Stimulated activated CD4-positive, alpha-beta T cell treated with anti-CD3 and anti-CD28 coated beads, TNF-alpha, amount 100 ng/mL, for 4 hours (primary cell): ENCODE measurements at places on chromosomes 2 and 18.

- no peak for DNase-seq
Observed at GRCh38 chr2:17643031-17643615, 102.6 kb downstream of the VSNL1 start.

- DNase-seq: no peak
Observed at GRCh38 chr2:96964221-96964905, 22.0 kb downstream of the FAM178B start.

GRCh38 chr2:199442173-199442572 lies 15.6 kb downstream of the SATB2 start:
- DNase-seq: no peak

GRCh38 chr2:156023229-156023869 lies 309.2 kb downstream of the NR4A2 start:
- DNase-seq: no peak

DNA sequence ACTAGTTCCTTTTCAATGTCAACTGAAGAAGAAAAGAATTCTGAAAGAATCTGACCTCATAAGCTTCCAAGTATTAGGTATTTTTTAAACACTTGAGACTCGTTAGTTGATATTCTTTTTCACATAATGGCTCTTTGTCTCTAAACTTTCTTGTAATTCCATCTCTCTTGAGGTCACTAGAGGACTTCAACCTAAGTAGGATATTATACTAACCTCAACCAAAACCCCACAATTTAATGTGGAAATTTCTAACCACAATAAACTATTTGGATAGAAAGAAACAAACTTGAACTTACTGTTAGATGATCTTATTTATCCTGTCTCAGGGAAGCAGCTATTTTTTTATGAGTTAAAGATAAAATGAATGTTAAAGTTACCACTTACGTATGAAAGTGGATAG lies 206.9 kb upstream of the FSIP2 start:
- DNase-seq: no peak

DNA sequence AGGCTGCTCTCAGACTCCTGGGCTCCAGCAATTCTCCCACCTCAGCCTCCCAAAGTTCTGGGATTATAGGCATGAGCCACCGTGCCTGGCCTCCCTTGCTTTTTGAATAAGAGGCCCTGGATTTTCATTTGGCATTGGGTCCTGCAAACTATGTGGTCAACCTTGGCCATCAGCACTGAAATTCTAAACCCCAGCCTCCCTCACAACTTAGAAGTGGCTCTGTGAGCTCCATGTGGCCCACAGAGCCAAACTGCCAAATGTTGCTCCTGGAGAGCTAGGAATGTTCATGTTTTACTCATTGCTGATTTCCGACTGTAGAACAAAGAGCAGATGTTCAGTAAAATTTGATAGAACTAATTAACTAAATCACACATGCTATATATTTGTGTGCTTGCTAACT lies 210.6 kb upstream of the AGAP1 start:
- DNase-seq: no peak

DNA sequence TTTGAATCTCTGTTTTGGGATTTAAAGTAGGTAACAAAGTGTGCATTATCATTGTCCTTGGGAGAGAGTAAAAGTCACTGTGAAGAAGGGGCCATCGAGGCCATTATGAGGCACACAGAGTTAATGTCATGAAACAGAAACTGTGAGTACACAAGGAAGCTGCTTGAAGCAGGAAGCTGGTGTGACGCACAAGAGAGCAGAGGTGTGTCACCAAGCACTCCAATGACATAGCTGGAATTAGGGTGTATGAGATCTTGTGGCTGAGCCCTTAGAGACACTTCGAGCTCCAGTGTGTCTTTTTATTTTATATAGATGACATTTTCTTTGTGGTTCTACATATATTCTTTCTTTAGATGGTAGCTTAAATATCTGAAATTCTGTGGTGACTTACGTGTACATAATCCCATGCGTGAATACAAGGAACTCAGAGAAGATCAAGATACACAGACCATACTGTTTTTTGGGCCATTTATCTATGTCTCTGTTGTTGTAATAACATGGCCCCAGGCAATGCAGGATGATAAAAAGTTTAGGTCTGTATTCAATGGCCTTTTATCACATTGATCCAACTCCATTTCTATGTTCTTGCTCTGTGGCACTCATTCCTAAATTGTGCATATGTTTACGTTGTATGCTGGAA lies 164.7 kb upstream of the FAM98A start:
- DNase-seq: no peak

- DNase-seq: no peak
Observed at GRCh38 chr18:68604256-68604655, 110.7 kb downstream of the TMX3 start.

- no peak for DNase-seq
Observed at GRCh38 chr2:830419-831224, 120.0 kb upstream of the SNTG2 start.

GRCh38 chr2:234881413-234882241 lies 70.2 kb upstream of the SH3BP4 start:
- no peak for DNase-seq

GRCh38 chr18:3660739-3661515 lies 211.0 kb downstream of the TGIF1 start:
- no peak for DNase-seq

DNA sequence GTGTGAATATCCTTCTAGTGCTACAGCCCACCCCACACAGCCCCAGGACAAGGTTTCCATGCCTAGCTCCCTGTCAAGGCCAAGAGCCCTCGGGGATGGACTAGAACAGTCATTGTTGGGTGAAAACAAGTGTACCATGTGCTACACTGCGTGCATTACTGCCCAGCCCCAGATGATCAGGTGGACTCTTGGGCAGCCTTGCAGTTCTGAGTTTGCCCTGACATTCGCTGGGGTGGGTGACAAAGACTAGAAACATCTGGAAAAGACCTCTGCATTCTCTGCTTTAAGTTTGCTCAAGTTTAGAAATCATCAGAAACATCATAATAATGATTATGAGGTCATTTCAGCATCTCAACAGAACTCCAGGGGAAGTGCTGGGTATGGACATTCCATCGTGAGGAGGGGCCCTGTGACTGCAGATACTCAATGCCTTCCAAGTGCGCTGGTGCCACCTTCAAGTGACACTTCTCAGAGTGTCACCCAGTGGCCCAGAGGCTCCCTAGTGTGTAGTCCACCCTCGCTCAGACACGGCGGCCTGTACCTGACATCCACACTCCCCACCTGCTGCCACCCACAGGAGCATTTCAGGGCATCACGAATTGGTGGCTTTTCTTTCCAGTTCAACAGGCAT lies 5.3 kb upstream of the PXDN start:
- no peak for DNase-seq
